ENCODE measurements at places on chromosomes 2 and 18. TPM values are rescaled to one million over a fixed set of nuclear protein-coding genes. Genes with fewer than 3 reads are reported as not detected.

Gene XRCC5
- 265 TPM for total RNA-seq

GRCh38 chr2:45843136-45843535 is 191.7 kb downstream of the PRKCE start:
- no peak for DNase-seq

GRCh38 chr2:179532863-179533278 is 268.2 kb upstream of the SESTD1 start:
- no peak for DNase-seq

Gene MALL
- 2.4 TPM for total RNA-seq

DNA sequence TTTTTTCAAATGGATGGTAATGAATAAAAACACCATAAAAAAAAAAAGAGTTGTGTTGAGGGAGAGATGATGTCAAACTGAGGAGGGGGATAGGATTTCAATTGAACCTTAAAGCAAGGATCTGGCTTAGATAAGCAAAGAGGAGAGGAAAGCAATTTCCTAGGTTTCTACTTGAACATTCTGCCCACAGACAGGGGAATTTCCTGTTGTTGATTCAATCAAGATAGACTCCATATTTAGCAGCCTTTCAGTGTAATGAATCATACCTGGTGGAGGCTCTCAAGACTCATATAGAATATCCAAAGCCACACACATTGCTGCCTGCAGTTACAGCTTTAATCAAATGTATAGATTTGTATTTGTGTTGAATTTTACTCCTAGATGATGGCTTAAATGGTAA is 294.4 kb upstream of the PIK3C3 start:
- DNase-seq = no peak

Gene CASP10
- total RNA-seq = 3.7 TPM
